ENCODE measurements at places on chromosomes 5 and 9.
A peak's percentile ranks its signal among the peaks of the same experiment; 100 is the strongest.

- peak; percentile 15 for DNase-seq
Observed at GRCh38 chr5:131460867-131461572, 174.0 kb downstream of the RAPGEF6 start.

GRCh38 chr9:70462300-70462699 is 47.8 kb upstream of the KLF9 start:
- no peak for DNase-seq

DNA sequence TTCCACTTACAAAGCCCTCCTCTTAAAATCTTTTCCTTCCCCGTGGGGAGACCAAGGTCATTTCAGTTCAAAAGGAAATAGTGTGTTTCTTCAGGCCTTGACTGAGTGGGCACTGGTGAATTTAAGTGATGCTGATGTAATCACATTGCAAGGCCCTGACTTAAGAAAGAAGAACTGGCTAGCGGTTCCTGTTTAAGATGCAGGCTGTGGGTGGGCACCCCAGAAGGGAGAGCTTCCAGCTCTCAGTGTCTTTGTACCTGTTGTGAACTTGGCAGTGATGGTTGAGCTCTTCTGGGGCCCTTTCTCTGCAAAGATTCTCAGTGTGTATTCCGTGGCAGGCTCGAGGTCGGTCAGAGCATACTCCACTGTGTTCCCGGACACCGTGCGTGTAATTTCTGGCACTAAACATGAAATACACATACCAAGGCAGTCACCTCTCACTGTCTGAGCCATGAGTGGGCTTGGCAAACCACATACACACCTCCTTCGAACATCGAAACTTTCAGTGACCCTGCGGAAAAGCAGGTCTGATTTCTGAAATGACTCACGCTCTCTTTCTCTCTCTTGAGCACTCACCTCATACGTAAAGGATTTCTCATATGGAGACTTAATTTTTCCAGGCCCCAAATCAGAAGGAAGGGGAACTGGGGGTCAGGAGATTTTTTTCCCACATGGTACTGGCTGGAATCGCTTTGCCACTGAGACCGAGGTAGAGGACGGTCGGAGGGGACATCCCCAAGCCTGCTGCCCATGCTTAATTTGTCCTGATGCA is 81.9 kb downstream of the TNC start:
- DNase-seq: peak; percentile 36

- DNase-seq: no peak
Observed at GRCh38 chr9:127644146-127644827, 32.2 kb downstream of the STXBP1 start.

DNA sequence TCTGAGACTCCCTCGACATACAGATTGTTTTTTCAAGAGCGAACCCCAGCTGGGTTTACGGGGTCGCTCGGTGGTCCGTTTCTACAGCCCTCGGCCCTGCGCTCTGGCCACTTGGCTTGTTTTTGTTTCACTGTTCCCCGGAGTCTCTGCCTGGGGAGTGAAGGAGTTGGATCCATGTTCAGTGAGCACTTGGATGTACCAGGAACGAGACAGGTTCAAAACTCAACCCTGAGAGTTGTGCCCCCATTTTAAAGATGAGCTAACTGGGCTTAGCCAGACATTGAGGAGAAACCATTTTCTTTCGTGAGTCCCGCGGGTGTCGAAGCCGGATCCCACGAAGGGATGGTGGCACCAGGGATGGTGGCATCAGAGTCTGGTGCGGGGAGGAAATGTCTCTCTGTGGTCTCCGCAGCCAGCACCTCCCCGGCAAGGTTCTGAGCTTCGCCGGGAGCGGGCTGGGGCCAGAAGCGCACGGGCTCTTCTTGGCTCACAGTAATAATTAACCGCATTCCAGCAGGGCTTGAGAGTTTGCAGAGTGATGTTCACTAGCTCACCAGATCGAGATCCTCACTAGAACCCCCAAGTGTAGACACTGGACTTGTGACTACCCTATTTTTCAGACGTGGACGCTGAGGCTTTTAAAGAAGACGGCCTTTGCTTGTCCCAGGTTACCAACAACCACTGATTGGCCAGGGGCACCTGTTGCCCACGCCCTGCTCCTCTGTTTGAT is 1.0 kb downstream of the MSX2 start:
- no peak for DNase-seq

- DNase-seq: no peak
Observed at GRCh38 chr9:89835666-89836065, 230.9 kb downstream of the GADD45G start.

- DNase-seq: peak; percentile 65
Observed at GRCh38 chr5:179558932-179559283, 8.6 kb downstream of the RUFY1 start.

- peak; percentile 78 for DNase-seq
Observed at GRCh38 chr5:135332519-135333150, 66.4 kb downstream of the MACROH2A1 start.

GRCh38 chr5:116473706-116474105 is 100.9 kb downstream of the SEMA6A start:
- DNase-seq: no peak

DNA sequence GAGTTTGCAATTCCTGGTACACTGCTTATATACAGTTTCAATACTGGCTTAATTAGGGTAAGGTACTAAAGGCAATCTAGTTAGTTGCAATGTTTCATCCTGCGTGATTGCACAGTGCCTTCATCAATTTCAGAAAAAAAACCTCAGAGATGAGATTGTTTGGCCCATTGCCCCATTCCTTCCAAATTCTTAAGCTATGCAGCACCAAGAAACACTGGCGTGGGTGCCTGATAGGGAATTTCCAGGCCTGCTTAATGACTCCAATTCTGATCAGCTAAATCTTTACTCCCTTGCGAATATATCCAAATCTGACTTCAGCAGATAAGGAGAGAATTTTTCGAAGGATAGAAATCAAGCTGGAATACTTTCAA is 35.9 kb upstream of the GAS1 start:
- peak; percentile 96 for DNase-seq

GRCh38 chr5:154570572-154571324 is 92.7 kb upstream of the HAND1 start:
- no peak for DNase-seq

GRCh38 chr9:14278291-14278721 is 35.6 kb downstream of the NFIB start:
- DNase-seq: peak; percentile 85

GRCh38 chr9:129414377-129414992 is 206.4 kb downstream of the C9orf50 start:
- peak; percentile 57 for DNase-seq

DNA sequence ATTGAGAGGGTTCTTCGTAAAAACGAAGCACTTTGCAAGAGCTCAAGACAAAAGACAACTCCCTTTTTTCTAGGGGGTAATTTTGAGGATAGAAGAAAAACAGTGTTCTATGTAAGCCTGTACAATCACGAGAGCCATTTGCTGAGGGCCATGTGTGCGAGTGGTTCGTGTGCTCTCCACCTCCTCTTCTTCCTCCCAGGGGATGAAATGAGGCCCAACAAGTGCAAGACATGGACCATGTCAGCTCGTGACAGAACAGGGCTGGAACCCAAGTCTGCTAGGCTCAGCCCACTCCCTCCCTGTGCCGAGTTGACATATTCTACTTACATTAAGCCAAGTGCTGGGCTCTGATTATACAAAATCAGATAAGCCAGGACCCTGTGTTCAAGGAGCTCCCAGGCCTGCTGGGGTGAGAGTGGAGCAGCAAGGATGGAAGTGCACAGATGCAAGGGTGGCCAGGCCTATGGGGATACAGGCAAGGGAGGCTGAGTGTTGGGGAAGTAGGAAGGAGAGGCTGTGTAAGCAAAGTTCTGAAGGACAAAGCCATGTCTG is 97.9 kb upstream of the MSX2 start:
- DNase-seq: no peak

DNA sequence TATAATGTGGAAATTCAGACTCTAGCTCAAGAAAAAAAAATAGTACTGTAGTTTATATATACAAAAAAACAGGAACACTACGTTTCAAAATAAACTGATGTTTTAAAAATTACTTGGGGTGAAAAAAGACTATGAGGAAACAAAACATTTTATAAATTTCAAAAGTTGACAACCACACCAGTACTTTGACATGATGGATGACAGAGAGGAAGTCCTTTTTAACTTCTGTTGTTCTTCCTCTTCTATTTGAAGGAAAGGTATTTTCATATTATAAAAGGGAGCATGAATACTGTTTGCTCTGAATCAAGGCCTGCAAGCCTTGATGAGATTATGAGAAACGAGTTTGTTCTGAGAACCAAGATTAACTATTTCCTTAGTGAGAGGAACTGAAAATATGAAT is 456.9 kb downstream of the TAF11L14 start:
- DNase-seq: no peak

GRCh38 chr5:147743678-147744374 is 38.7 kb downstream of the JAKMIP2 start:
- DNase-seq: peak; percentile 4

DNA sequence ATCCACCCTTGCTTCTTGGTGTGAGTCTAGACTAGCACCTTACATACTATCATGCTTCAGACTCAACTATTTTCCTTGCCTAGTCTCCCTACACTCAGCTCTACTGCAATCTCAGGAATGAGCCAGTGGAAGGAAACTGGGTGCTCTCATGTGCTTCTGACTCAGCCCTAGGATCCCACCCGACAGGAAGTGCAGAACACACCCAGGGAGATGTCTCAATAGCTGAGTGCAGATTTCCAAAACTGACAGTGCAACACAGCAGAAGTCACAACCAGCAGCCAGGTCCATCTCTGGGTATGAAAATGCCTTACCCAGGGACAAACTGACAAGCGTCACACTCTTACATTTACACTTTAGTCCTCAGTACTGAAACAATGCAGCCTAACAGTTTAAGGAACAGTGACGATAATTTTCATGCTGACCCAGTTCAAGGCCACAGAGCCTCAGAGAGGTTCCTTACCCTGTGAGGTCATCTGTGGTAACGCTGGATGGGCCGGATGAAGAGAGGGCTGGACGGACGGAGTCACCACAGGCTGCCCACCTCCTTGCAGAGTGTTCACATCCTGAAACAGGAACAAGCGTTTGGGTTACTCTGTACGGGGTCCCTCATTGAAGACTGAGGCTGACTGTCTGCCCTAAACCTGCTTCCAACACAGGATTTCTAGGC is 33.0 kb downstream of the FKBP15 start:
- DNase-seq: peak; percentile 92

- no peak for DNase-seq
Observed at GRCh38 chr5:111537141-111538024, 25.0 kb upstream of the STARD4 start.

Measured in cardiac fibroblast (primary cell).